ENCODE measurements at places on chromosomes 11 and 22. TPM values are rescaled to one million over a fixed set of nuclear protein-coding genes. Genes with fewer than 3 reads are reported as not detected.

APOBEC3G gene
- polyA plus RNA-seq, result 2.9 TPM

OAF gene
- polyA plus RNA-seq, result 11.9 TPM

SNAP29 gene
- polyA plus RNA-seq, result 10.5 TPM

CCDC87 gene
- polyA plus RNA-seq, result 0.18 TPM

TENM4 gene
- polyA plus RNA-seq, result 0.08 TPM

TCN2 gene
- 19.2 TPM for polyA plus RNA-seq

SAA4 gene
- not detected for polyA plus RNA-seq

APOL3 gene
- 23.9 TPM for polyA plus RNA-seq

MRGPRG gene
- polyA plus RNA-seq, result not detected

STX5 gene
- polyA plus RNA-seq, result 36.1 TPM

ROBO4 gene
- polyA plus RNA-seq, result 17.7 TPM

TMEM151A gene
- polyA plus RNA-seq, result 0.08 TPM

CST6 gene
- 6.3 TPM for polyA plus RNA-seq

UPK2 gene
- polyA plus RNA-seq, result not detected

BTBD18 gene
- not detected for polyA plus RNA-seq

BACE1 gene
- polyA plus RNA-seq, result 12.4 TPM

CD3D gene
- 0.55 TPM for polyA plus RNA-seq

GLYAT gene
- not detected for polyA plus RNA-seq

NADSYN1 gene
- 19.4 TPM for polyA plus RNA-seq

LRFN4 gene
- 22.1 TPM for polyA plus RNA-seq

DRD4 gene
- not detected for polyA plus RNA-seq

P4HA3 gene
- not detected for polyA plus RNA-seq

CCDC81 gene
- polyA plus RNA-seq, result 0.17 TPM
